ENCODE measurements at places on chromosomes 5 and 9.

GRCh38 chr5:143428738-143429420 is 25.4 kb upstream of the NR3C1 start:
- no peak for DNase-seq

GRCh38 chr9:83656032-83656680 is 33.2 kb downstream of the IDNK start:
- DNase-seq: no peak

GRCh38 chr9:113912816-113913215 is 36.7 kb downstream of the ZNF618 start:
- DNase-seq: no peak

GRCh38 chr9:93582550-93582949 is 6.2 kb downstream of the PHF2 start:
- DNase-seq: no peak

DNA sequence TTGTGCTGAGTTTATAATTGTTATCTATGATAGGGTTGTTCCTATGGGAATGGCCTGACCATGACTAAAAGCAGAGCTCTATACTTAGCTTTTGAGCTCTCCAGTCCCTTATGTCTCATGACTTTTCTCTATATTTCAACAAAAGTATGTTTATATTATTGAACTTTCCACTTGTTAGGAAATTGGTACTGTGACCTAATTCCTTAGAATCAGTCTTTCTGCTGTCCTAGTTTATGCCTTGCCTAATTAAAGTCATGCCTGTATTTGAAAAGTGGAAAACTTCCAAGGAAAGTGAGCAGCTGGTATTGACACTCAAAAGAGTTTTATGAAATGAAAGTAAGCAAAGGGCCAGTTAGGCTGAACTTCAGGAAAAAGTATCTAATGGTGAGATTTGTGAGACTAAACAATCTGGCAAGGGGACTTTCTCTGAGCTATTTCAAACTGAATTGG is 68.6 kb downstream of the XRCC4 start:
- no peak for DNase-seq

DNA sequence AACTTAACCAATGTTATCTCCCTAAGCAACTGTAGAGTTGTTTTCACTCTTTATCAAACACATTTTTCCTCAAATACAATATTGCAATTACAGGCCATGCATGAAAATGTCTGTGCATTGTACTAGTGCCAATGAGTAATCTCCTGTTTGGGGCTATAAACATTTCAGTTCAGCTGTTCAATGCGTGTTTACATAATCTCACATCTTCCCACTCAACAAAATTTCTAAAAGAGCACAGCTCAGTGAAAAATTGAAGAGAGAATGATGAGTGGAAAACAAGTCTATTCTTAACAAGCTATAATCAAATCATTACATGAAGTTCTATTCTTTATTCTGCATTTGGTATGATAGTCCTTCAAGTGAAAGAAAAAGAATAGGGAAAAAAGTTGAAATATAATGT is 780.5 kb upstream of the CDH9 start:
- no peak for DNase-seq

GRCh38 chr9:116737152-116737546 is 50.0 kb downstream of the TRIM32 start:
- DNase-seq: no peak

- DNase-seq: no peak
These were observed 189.0 kb upstream of the PUM3 start for GRCh38 chr9:3032898-3033297.

- DNase-seq: no peak
These were observed 271.3 kb downstream of the ZSWIM6 start for GRCh38 chr5:61603211-61603908.

DNA sequence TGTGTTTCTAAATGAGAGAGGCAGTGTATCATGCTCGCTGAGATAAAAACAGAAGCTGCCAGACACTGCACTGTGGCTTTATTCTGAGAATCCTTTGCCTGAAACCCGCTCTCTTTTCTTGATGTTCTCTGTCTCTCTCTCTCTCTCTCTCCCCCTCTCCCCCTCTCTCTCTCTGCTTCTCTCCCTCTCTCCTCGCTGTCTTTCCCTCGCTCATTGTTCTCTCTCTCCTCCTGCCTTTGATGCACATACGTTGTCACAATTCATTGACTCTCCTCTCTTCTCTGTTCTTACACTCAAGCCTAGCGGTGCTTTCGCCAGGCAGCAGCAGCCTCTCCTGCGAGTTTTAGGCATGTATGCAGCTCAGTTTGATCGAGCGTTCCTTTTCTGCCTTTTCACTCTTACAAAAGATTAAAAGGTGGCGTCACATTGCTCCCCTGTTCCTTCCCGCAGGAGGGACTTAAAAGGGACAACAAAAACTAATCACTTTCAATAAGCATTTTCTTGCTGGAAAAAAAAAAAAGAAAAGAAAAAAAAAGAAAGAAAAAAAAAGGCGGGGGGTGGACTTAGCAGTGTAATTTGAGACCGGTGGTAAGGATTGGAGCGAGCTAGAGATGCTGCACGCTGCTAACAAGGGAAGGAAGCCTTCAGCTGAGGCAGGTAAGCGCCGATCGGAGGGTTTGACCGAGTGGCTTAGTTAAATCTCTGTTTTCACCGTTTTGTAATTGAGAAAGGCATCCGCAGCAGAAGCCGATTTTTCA is 717.9 kb upstream of the WWC1 start:
- no peak for DNase-seq

- DNase-seq: no peak
These were observed 716.4 kb downstream of the NR2F1-AS1 start for GRCh38 chr5:92864591-92864990.

DNA sequence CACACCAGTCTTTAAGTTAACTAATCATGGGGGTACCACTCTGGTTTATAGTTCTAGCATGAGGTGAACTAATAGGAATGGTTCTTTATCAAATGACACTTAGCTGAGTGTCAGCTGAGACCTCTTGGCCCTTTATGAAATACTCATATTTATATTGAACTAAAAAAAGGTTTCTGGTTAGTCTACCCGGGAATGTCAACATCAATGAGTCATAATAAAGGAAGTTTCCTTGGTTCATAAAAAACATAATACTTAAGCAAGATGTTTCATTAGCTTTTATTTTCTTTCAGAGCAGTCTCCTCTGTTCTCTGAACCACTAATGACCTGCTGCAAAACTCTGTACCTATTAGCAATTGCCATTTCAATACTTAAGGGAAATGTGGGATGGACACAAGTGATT is 13.7 kb downstream of the DAB2 start:
- DNase-seq: no peak

DNA sequence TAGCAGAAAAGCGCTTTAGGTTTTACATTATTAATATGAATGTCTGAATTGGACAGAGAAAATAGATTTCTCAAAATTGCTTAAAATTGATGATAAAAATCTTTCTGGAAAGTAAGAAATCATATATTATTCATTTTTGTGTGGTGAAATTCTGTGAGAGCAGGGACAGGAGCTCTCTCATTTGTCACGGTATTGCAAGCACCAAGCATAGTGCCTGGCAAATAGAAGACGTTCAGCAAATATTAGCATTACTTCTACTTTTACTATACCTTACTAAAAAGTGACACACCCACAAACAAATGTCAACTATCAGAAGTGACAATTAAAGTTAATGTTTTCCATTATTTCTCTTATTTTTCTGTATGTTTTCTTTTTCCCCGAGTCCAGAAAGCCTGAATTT is 69.1 kb downstream of the XRCC4 start:
- no peak for DNase-seq

GRCh38 chr9:133538851-133539833 is 4.6 kb downstream of the ADAMTSL2 start:
- no peak for DNase-seq

DNA sequence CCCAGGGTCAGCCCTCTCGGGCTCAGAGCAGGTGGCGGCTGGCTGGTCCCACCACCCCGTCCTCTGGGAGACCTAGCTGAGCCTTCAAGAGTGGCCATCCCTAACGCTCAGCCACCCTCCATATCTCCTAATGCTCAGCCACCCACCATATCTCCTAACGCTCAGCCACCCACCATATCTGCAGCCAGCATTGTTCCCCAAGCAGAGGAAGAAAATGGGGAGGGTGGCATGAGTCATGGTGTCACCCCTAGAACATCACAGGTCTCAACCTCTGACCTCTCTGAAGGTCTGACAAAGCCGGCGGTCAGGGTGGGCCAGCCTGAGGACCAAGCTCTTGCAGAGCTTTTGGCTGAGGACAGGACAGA is 14.7 kb downstream of the LHX3 start:
- no peak for DNase-seq

DNA sequence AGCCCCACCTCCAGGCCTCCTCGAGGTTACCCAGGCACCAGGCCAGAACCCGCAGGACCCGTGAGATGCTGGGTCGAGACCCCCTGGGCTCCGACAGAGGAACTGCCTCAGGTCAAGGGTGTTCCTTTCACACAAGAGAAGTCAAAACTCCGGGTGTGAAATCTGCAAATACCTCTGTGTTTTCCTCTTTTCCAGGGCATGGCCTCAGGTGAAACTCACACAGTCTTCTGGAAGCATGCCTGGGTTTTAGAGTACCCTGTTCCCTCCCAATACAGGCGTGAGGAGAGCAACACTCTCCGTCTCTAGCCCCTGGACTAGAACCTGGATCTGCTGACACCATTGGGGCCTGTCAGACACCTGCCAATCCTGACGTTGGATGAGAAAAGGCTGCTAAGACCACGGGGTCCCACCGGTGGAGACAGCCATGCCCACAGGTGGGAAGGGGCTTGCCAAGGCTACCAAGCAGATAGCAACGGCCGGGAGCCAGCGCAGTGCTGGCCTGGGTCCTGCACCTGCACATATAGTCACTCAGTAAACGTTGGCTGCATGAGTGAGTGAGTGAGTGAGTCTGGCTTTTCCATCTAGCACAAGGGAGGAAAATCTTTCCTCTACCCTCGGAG is 182.0 kb upstream of the PPP1R26 start:
- no peak for DNase-seq

DNA sequence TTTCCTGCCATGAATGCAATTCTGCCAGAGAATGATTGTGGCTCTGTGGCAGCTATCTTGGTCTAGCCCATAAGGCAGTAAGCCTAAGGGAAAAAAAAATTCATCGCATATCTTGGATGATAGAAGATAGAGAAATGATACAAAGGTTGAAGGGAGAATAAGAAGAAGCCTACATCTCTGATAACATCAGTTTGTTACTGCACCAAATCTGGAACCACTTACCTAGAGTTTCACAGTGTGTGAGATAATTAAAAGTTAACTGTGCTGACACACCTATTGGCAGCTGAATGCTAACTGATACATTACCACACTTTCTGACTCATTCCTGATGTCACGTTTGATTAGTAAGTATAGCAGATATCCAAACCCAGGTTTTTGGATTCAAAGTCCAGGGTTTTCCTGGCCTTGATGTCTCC is 91.6 kb upstream of the TAF11L2 start:
- no peak for DNase-seq

- DNase-seq: no peak
These were observed 3.8 kb downstream of the ZFAND5 start for GRCh38 chr9:72361217-72361616.

DNA sequence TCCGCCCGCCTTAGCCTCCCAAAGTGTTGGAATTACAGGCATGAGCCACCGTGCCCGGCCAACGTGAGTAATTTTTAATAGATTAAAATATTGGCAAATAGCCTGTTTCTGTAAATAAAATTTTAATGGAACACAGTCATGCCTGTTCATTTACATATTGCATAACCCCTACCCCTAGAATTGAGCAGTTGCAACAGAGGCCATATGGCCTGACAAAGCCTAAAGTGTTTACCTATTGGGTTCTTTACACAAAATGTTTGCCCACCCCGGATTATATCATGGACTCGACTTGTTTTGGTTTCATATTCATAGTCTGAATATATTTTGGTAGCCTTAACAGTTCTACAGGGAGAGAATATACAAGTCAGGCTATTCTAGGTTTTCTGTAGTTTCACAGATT is 5.3 kb downstream of the NSA2 start:
- no peak for DNase-seq

GRCh38 chr5:55308254-55308836 is 556 bp downstream of the MTREX start:
- DNase-seq: no peak

DNA sequence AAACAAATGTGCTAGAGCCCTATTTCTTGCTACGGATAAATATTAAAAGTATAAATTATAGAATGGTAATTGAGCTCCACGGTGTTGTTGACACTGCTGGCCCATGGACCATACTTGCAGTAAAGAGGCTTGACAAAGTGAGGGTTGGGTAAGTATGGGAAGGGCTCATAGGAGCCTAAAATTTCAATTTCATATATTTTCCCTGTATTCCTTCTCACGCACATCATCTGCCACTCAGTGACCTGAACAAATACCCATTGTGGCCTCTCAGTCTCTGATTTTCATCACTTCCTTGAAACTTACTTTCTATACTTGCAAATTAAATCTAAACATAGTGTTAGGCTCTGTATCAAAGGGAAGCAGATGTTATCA is 116.5 kb downstream of the PIK3R1 start:
- DNase-seq: no peak

DNA sequence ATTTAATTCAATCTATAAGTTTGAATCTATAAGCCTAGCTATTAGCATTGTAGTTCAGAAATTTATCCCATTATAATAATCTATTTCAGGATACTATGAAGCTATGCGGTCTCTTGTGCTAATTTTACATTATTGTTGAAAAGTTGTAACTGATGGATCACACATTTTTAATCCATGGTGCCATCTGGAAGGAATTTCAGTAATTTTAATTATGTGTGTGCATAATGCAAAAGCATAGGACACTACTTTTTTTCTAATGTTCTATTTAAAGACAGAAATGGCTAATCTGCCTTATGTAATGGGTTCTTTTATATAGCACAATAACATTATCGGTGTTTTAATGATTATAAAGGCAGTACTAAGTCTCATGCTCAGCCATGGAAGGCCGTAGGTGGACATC is 90.6 kb downstream of the HOMER1 start:
- no peak for DNase-seq

- no peak for DNase-seq
These were observed 282.1 kb downstream of the RFX3 start for GRCh38 chr9:3243683-3244082.

DNA sequence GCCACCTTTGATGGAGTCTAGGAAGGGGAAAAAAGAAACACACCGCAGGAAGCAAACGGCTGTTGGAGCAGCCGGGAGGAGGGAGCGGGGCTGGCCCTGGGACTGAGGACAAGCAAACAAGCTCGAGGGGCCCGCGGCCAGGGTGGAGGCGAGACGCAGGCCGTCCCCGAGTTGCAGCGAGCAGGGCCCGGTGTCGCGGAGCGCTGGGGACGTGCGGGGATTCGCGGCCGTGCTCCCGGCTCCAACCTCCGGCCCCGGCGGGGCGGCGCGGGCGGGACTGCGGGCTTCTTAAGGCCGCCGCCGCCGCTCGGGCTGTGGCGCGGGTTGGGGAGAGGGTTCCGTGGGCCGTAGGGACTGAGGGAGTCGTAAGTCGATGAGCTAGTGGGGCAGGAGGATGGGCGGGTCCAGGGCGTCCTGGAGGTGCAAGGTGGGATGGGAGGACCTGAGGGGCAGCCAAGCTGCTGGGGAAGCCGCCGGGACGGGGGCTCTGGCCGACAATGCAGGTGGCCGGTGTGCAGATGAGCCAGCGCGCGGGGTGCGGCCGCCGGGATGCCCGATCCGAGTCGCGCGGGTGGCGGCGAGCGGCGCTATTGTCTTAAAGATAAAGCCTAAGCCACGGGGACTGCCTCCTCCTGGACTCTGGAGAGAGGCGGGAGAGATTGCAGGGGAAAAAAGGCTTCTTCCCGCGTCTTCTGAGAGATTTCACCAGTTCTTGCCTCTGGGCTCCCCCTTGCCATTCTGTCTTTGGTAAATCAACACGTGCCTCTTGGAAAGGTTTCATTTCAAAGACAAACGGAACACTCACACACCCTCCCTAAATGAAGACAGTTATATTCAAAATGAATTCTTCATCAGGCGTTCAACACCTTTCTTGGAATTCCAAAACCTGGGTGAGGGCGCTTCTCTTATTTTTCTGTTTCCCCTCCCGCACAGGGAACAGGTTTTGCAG is 1.6 kb upstream of the HAPLN1 start:
- DNase-seq: no peak
